ENCODE measurements at places on chromosomes 16 and 17.

DNA sequence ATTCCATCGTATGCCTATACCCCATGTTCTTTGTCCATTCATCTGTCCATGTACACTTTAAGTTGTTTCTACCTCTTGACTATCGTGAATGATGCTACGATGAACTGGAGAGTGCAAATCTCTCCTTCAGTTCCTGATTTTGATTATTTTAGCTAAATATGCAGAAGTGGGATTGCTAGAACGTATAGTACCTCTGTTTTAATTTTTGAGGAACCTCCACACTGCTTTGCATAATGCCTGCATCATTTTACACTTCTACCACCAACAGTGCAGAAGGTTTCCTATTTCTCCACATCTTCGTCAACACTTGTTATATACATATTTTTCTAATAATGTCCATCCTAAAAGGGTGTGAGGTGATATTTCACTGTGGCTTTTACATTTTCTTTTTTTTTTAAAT, 43.9 kb downstream of the SDR42E1 start:
- no peak for DNase-seq

DNA sequence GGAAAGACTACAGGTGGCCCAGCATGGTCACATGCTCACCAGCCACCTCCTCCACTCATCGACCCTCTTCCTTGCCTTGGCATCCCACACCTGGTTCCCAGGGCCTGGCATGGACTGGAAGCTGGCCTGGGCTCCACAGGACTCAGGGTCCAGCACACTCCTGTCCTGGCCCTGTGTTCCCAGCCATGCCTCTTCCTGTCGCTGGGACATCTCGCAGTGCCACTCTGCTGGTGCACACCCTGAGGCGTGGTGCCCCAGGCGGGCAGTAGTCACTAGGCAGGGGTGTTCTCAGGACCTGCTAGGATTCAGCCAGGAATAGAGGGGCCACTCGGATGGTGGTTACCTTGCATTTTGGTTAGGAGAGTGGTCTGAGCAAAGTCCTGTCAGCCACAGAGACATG, 99.4 kb downstream of the AMFR start:
- no peak for DNase-seq

DNA sequence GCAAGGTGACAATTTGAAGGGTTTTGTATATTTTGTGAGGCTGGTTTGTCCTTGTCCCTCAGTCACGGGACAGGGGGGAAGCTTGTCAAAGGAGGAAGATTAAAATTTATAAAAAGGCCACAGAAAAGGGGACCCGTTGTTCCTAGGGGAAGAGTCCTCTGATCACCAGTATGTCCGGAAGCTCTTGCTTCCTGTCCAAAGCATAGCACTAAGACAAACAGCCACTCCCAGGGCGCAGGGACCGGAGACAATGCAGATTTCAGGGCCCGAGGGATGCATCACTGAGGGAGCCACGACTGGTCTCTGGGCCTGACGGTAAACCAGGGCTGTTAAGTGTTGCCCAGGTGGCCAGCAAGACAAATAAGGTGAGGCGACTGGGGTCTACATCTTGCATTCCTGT, 95.2 kb downstream of the MAF start:
- no peak for DNase-seq

DNA sequence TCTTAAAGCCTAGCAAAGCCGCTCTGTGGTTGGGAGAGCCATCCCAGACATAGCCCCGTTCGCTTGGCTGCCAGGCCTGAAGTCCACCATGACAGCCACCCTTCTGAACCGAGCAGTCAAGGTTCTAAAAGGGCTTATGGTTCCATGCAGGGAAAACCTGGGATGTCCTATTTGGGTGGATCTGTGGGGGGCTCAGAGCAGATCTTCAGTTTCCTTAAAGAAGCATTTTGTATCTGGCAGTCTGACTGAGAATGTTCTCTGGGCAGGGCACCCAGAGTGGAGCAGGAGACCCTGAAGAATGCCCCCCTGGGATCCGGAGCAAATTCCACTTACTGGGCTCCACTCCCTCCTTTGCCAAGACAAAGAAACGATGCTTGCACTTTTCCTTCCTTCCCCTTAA, 127.2 kb downstream of the IRX5 start:
- no peak for DNase-seq

DNA sequence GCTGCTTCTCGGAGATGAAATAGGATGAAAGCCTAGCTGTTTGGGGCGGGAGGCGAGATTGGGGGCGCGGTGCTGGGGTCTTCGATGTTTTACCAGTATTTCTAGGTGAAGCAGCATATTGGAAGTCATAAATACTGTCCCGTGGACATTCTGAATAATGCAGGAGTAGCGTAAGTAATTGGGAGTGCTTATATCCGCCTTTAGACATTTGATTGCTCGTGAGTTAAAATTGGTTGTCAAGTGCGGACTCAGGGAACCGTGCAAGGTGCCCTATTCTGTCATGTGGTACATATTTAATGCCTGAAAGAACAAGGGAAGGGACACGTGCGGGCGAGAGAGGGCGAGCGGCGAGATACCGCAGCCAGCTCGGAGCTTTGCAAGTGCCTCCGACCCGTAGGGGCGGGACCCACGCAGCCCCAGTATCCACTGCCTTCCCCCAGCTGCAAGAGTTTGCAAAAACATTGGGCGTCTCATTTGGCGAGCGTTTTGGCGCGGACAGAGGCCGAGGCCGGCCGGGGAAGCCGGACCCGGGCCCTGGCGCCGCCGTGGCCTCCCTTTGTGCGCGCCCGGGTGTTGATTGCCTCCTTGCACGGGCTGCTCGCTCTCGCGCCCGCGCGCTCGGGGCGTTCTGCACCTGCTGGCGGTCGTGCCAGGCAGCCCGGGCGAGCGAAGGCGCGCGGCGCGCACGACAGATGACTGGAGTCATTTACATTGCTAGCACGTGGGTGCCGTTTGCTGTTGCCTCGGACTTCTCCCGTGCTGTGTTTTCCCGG, 849.8 kb upstream of the RBFOX1 start:
- DNase-seq, result no peak

DNA sequence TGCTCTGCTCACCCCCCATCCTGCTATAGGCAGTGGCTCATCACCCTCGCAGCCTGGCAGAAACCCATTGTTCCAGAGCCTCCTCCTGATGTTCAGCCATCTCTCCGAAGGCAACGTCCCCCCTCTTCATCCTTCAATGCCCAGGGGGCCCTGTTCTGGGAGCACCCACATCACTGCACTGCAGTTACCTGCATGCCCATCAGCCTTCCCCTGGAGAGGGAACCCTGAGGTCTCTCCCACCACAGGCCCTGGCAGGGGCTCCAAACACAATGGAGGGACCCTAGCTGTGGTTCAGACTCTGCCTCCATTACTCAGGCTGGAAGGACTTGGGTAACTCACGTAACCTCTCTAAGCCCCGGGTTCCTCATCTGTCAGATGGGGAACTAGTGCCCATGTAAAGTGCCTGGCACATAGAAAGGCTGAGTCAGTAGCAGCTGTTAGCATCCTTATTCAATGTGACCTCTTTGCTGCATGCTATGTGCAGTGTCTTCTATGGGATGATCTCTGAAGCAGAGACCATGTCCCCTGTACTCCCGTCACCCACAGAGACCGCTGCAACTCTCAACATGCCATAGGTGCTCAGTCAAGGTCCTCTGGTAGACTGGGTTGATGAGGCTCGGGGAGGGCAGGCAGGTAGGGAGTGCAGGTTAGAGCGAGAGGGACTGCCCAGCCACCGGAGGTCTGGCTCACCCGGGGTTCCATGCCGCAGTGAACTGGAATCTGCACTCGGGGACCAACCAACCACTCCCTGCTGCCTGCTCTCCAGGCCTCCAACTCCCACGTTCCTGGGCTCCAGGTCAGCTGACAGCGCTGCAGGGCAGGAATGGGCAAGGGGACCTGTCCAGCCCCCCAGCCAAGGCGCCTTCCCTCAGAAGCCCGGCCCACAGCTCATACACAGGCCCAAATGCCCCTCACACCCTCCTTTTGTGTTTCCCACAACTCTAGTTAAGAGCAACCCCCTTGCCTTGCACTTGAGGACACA, 233.2 kb downstream of the ZNF423 start:
- no peak for DNase-seq
